Activated CD4-positive, CD25-positive, alpha-beta regulatory T cell (primary cell): ENCODE measurements at places on chromosomes 5 and 9.

DNA sequence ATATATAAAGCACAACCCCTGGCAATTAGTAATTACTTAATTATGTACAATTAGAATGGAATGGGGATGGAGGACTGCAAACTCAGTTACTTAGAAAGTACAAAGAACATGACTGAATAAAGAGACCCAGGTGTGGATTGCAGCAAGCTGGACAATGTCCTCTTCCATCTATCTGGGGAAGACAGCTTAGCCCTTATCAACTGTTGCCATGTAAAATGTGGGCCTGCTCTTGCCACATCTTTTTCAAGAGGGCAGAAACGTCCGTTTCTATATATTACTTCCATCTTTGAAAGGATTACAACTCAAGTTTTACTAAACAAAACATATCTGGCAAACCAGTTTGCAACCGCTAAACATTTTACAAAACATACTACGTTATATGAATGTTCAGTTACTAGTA, 26.2 kb downstream of the GOLPH3 start:
- no peak for DNase-seq

- no peak for DNase-seq
Observed at GRCh38 chr5:56839062-56839461, 23.7 kb downstream of the MAP3K1 start.

- no peak for DNase-seq
Observed at GRCh38 chr9:133075925-133076630, 14.3 kb downstream of the CEL start.

- no peak for DNase-seq
Observed at GRCh38 chr9:133729617-133730281, 8.4 kb downstream of the SARDH start.

DNA sequence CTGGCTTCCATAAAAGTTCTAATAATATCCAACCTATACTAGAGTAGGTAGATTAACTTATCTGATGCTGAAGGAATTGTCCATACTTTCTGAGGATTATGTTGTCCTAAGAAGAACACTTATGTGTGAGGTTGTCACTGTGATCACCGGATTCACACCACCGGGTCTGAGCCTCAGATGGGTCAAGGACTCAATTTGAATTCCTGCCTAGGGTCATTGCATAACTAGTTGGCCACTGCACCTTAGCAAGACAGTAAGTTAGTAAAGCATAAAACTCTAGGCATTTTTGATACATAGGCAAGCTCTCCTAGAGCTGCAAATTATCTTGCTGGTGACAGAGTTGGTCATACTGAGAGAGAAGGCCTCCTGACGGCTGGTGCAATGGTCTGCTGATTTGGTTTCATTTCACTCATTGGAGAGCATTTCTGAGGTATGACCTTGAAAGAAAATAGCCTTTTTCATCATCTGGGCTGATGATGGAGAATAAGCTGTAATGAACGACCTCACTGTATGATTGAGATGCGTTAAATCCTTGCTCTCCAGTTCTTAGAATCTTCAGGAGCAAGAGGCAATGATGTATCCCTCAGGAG, 72.0 kb upstream of the CKMT2 start:
- DNase-seq = no peak

DNA sequence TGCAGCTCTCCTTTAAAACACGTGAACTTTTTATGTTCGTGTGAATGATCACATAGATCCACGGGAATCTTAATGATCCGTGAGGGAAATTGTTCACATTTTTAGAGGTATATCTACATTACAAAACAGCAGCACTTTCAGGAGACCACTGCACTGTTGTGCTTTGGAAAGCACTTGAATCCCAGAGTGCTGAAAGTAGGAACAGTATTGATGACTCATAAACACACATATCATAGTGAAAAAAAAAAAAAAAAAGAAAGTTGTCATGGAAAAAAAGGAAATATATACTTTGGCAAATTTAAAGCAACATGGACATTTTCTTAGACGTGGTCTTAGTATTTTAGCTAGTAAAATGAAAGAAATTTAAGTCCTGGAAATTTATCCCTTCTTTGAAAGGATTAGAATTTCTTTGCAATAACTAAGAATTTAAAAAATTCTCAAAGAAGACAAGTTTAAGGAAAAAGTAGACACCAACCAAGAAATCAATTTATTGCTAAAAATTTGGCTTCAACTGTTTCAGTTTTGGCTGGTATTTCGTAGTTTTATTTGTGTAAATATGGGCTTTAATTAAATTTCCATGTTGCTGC, 55.4 kb downstream of the ADGRV1 start:
- DNase-seq = no peak

DNA sequence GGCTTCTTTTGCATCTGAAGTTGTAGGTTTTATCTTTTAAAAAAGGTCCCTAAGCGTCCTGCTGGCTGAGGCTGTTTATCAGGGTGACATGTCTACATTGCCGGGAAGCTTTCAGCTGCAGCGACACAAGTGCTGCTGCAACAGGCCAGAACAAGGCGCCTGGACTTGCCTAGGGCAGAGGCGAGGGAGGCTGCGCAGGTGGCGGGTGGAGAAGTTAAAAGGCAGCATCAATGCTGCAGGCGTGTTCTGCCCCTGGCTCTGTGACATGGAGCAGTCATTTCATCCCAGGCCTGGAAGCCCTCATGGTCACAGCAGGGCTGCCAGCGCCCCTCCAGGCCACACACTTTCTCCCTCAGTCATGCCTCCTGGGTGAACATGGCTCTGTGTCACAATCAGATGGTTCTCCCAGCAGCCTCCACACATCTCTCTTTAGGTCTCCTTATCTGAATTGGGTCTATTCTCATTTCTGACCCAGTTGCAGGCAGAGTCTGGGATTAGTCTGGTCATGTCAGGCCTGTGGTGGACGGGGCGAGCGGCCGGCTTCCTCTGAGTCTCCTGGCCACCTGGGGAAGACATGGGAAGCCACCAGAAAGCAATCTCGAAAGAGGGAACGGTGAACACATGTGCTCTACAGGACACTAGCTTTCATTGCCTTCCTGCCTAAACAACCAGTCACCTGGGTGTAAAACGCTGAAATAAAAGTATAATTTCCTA, 41.3 kb downstream of the IRX2 start:
- DNase-seq = no peak

DNA sequence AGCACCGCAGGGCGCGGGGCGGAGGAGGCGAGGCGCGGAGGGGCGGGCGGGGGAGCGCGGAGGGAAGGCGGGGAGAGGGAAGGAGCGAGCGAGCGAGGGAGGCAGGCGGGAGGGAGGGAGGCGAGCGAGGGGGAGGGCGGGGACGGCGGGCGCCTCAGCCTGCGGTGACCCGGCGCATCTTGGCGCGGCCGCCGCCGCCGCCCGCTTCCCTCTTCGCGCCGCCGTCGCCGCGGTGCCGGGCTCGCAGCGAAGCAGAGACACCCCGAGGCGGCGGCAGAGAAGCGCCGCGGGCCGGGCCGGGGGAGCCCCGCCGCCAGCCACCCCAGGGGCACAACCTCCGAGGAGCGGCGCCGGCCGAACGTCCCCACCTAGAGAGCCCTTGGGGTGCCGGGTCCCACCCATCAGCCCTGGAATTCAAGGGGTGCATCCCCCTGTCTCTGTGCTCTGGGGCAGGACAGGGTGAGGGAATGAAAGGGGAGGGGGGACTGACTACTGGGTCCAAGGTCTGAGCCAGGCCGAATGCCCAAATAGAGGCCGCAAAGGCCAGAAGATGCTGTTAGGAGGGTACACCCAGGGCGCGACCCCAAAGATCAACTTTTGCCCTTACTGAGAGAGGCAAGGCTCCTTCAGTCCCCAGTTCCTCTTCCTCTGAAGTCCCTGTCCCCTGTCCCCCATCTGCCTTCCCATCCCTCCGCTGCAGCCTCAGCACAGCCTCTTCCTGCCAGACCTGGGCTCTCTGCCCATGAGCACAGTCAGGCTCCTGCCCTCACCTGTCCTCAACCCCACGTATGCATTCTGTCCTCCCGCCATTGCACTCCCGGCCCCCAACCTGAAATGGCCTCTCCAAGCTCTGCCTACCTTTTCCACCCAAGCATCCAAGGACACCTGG, at the start of gene ADAMTS2:
TSS of gene ADAMTS2 (minus strand) at position 29 of the 889 bp plus-strand sequence. CDS start 133 bp downstream, outside the sequence.
- DNase-seq = no peak

GRCh38 chr5:1706428-1706827, 93.2 kb downstream of the MRPL36 start:
- no peak for DNase-seq

DNA sequence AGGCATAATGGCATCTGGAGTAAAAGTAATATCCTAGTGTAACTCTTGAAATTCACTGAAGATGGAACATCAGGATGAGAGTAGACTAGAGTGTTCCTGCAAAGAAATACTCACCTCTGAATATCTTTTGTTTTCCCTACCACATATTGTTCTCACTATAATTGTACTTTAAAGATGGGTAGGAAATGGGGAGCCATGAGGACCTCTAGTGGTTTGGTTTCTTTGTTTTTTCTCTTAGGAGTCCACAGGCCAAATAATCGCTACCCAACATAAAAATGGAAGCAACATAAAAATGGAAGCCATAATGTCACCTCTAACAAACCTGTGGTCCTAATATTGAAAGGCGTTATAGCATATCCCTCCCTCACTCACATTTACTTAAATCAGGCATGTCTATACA, 2375.8 kb downstream of the MAT2B start:
- DNase-seq = no peak

DNA sequence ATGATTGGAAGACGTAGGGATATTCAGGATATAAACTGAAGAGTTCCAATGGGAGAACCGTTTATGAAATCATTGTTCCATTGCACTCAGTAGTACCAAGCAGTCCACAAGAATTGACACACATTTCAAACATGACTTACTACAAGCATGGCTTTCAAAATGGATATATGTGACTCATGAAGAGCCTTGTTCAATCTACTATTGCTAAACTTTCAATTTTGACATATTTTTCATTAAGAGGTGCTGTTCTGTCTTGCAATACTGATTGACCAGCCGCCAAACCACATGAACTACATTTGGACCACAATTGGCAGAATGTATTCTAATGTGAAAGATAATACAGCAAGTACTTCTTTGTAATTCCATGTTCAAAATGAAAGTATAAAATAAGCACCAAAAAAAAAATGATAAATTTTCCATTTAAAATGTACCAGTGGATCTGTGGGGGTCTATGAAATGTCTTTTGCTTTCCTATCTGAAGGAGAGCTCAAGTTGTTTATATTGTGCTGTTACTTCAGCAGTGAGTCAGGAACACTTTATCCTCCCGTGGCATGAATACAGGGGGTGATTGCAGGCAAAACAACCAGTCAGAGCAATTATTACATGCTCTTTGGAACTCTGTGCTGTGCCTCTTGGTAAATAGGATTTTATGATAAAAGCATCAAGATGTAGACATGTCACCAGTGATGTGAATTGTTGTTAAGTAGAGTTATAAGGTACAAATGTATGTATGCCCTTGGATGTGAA, 366.0 kb downstream of the ARRDC3 start:
- no peak for DNase-seq

DNA sequence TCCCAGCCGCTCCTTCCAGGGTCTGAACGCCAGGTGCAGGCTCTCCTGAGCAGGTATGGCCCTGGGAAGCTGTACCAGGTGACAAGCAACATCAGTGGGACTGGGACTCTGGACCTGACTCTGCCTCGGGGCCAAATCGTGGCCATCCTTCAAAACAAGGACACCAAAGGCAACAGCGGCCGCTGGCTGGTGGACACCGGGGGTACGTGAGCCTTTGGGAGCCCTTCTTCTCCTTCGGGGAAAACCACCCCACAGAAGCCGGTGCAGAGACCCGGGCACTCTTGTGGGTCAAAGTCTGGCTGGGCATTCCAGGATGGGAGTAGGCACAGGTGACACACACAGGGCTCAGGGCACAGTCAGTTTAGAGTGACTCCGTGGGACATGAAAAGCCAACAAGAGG, 45.8 kb downstream of the ARHGEF37 start:
- DNase-seq = no peak

- peak; percentile 66 for DNase-seq
Observed at GRCh38 chr9:130107234-130107861, 53.6 kb downstream of the GPR107 start.

DNA sequence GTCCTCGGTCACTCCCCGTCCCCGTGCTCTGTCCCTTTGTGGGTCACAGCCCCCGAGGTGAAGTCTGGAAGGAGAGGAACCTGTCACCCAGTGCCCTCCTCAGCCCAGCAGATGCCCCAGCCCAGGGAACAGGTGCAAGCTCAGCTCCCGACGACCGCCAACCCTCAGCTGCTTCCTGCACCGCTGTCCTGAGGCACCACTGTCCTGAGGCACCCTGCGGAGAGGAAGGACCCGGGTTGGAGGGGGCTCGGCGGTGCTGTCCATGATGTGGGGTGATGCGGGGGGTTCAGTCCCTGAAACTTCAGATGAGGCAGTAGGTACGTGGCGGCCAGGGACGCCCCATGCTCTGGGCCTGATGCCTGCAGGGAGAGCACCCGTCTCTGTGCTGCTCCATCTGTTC, 81.4 kb downstream of the COL5A1 start:
- DNase-seq = no peak

DNA sequence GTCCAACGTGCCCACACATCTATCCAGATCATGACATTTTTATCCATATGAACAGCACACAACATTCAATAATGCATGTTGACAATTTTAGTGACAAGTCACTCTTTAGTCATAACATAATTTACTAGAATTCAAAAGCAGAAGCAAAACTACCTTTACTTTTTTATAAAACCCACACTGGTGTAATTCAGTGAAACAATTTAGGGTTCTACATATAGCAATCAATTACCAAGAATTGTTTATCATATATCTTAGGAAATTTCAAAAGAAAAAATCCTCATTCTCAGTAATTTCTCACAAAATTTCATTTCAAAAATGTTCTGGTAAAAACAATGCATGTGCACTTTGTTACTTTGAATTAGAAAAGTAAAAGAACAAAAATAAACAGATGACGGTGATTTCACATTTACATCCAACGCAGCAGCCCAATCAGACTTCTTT, 12.6 kb downstream of the AUH start:
- no peak for DNase-seq

- DNase-seq = no peak
Observed at GRCh38 chr5:142278627-142279026, 46.2 kb downstream of the SPRY4 start.
